ENCODE measurements at places on chromosomes 4 and X. TPM values are rescaled to one million over a fixed set of nuclear protein-coding genes. Genes with fewer than 3 reads are reported as not detected.

DNA sequence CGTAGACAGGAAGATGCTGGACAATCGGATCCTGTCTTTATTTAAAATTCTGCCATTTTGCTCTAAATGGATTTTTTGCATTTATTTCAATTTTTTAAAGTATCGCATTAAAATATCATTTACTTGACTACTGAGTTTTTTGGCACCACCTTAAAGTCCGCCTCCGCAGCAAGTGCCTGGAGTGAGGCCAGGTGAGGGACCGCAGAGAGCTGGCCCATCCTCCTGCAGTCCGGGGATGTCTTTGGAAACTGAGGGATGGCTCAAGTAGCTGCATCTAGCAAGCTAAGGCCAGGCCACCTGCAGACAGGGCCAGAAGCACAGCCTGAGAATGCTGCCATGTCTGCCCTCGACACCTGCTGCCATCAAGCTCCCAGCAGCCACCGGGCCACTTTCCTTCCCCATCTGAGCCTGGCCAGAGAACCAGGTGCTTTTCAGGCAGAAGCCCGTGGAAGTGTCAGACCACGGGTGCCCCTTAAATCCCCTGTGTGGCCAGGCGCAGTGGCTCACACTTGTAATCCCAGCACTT, 69.6 kb downstream of the ABLIM2 start:
- no peak for DNase-seq

Gene ETNPPL
- total RNA-seq = not detected

GRCh38 chrX:140664939-140665338, 44.6 kb upstream of the LINC00632 start:
- no peak for DNase-seq

Gene ALAS2
- 0.74 TPM for total RNA-seq

Gene FGFBP1
- total RNA-seq = 39.1 TPM

DNA sequence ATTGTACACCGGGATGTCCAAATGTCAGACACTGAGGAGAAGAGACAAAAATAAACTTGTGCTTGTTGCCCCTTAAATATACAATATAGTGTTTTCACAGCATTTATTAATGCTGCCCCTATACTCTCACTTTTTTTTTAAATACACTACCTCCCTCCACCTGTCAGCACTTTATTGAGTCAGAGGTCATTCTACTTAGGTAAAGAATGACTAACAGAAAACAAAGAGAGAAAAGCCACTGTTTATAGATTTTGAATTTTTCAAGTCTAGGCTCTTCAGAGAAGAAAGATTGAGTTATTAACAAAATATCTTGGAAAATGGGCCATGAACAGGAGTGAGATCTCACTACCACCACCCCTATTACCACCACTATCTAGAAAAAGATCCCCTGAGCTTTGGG, 58.1 kb downstream of the NIPAL1 start:
- no peak for DNase-seq

Gene ZNF157
- total RNA-seq = not detected

Gene GAGE13
- total RNA-seq = not detected

Gene DHRSX
- 28.6 TPM for total RNA-seq

Gene P2RY4
- 0.20 TPM for total RNA-seq

DNA sequence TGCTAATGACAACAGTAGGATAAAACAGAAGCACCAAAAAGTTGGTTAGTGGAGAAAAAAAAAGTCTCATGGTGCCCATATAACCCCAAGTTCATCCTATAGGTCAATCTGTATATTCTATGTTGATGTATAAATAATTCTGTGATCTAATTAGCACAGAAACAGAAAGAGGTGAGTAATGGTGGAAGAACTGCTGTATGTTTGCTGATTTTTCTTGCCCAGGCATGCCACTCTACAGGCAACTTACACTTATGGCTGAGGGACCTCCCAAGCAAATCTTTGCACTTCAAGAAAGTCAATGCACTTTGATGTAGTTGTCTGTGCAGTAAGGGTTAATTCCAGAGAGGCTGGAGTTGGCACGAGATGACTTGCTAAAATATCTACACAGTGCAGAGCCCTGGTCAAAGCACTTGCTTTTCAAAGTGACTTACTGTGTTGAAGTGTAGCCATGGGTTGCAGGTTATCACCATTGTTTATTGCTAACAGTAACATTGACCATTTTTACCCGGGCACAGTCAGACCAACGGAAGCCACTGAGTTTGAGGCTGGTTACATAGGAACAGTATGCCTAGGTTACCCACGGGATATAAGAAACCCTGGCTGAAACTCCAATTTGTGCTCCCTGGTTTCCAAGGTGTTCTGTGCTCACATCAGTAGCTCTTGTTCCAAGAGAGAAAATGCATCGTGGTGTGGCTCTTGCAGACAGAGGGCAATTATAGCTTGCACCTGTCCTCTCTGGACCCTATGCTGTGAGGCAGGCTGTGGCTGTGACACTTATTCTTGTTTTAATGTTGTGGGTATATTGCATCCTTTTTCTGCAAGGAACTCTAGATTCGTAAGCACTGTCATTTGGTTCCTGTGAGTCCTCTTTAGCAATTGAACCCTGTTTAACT, 141.3 kb upstream of the FTHL17 start:
- no peak for DNase-seq

GRCh38 chr4:58553031-58553430, 1442.8 kb upstream of the IGFBP7 start:
- no peak for DNase-seq

DNA sequence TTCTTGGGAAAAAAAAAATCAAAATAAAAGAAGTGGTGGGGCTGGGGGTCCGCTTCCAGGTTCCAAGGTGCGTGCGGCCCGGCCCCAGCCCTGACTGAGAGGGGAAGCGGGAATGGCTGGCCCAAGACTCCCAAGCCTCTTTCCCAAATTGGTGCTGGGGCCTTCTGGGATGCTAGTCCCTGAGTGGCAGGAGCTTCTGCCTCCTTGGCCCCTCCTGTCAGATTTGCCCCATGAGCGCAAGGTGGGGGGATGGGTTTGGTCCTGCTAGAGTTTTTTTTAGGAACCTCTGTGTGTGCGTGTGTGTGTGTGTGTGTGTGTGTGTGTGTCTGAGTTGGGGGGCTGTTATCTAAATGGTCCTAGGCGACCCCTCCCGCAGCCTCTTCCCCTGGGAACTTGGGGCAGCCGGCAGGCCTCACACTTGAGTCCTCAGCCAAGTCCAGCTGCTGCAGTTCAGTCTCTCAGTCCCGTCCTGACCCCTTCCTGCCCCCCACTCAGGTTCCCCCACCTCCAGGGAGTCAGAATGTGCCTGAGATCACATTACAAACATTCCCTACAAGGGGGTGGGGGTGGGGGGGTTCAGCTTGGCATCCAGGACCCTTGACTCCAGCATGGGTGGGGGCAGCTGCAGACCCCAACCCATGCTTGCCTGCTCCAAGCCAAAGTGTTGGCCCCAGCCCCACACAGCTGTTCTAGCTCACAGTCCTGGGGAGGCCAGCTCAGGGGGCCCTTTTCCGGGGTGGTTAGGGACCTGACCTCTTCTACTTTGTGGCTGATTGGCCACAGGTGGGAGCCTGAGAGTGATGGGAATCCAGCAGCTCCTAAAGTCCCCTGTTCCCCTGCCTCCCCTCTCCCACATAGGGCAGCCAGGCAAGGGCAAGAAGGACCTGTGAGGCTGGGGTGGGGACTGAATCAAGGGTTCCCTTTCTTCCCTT, 4.0 kb downstream of the EFNB1 start:
- DNase-seq = peak; percentile 21

- no peak for DNase-seq
Measured at GRCh38 chrX:8083286-8083685, 87.8 kb downstream of the VCX2 start.

Gene CLDN22
- total RNA-seq = not detected

DNA sequence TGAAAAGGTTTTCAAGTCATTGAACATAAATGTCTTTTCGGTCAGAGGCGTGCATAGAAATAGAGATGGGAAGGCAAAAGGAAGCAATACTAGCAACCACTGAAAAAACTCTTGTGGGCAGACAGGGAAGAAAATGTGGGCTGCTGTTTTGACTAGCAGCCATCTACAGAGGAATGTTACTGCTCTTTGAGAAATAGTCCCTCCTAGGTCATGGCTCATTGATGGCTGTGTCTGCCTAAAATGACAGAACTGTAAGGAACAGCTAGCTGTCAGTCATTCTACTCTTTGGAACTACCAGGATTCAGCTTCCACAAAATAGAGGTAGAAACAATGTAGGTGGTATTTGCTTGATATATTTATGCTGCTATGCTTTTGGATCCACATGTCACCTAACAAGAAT, 26.9 kb upstream of the TMPRSS11B start:
- no peak for DNase-seq

Gene OCIAD1
- total RNA-seq = 120 TPM

DNA sequence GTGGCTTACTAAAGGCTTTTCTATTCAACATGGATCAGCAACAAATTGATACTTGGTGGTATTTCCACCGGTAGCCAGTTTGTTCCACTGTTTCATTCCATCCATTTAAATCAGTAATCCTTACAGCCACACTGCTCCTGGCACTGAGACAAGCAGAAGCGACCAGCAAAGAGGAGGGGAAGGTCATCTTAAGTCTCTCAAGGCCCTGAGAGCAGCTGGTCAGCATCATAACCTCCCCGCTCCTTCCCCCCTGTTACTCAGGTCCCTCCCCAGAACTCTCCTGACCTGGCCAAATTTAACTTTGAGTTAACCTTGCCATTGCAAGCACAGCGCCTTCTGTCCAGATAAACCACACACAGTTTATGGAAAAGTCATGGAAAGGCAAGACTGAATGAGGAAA, 331.3 kb upstream of the KLF3 start:
- DNase-seq = no peak

Gene MAGIX
- 4.3 TPM for total RNA-seq

DNA sequence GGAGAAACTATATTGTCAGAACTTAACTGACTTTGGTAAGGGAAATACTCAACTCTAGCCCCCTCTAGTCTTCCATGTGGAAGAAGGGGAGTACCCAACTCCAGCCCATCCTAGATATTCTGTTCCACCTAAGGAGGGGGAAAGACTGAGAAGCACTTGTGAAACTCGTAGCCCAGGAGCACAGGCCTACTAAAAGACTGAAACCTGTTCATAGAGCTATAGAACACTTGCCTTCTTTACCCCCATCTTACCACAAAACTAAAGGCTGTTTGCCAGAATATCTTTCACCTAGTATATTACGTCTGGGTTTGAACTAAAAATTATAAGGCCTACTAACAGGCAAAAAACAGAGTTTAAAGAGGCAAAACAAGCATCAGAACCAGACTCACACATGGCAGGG, 15.5 kb downstream of the CLDN22 start:
- DNase-seq = no peak

- no peak for DNase-seq
Measured at GRCh38 chr4:40240040-40240653, 43.3 kb downstream of the RHOH start.

DNA sequence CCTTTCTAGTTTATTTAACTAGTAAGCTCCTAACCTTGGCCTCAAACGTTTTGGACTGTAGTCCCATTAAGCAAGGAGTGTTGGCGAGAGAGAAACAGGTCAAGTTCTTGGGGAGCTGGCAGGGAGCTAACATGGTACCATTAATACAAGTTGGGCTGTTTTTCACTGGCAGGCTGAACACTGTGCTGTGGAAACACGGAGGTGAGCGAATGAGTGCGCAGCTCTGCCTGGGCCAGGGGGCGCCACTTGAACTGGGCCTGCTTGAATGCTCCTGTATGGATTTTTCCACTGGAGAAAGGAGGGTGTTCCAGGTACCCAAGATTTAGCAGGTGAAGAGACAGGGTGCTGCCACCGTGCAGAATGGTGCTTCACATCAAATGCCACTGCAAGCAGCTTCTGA, 7.4 kb upstream of the SMS start:
- no peak for DNase-seq

Gene PPARGC1A
- 48.4 TPM for total RNA-seq

GRCh38 chr4:8205749-8206611, 6.9 kb downstream of the SH3TC1 start:
- DNase-seq = no peak
